AG04450 (cell line): ENCODE measurements at places on chromosomes 2 and 18.

DNA sequence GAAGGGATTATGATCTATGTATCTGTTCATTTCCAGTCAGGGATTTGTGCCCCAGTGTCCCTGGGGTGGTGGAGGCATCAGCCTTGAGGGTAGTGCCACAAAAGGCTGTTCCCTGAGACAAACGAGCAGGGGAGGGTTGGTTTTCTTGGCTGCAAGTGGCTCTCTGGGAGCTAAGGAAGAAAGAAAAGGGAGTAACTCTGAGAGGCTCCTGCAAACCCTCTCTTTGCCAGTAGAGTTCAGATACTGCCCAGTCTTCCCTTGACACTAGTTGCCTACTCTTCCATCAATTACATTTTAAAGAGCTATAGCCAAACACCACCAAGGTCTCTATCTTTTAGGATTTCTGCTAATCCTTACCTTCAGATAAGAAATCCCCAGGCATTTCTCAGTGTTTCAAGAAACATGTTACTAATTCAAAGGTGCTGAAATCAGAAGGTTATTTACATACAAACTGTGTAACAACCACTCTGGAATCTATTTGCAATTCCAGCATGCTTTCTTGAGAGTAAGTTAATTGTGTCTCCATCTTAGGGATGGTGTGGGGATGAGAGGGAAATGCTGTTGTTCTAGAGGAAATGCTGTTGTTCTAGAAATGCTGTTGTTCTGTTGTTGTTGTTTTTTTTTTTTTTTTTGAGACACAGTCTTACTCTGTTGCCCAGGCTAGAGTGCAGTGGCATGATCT, 18.7 kb upstream of the KCTD1 start:
- DNase-seq: no peak

DNA sequence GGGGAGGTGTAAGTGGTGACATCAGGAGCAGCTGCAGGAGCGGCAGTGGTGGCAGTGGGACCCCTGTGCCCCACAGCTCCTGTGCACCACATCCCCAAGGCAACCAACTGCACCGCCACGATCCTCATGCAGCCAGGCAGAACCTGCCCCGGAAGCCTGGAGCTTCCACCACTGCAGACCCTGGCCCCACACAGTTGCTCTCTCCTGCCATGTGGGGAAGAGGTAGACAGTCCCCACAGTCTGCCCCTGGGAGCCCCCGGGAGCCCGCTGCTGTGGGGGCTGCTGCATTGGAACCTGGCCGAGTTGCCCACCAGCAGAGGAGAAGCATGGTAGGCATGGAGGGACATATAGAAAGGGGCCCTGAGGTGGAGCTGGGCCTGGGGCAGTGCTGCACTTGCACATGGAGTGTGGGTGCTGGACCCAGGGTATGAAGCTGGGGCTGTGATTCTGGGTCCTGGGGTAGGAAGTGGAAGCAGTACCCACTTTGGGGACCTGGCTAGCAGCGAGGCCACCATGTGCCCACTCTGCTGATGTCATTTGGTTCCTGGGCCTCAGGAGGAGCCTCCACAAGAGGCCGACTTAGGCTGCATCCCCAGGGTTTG, 623.3 kb upstream of the LRRTM4 start:
- no peak for DNase-seq

DNA sequence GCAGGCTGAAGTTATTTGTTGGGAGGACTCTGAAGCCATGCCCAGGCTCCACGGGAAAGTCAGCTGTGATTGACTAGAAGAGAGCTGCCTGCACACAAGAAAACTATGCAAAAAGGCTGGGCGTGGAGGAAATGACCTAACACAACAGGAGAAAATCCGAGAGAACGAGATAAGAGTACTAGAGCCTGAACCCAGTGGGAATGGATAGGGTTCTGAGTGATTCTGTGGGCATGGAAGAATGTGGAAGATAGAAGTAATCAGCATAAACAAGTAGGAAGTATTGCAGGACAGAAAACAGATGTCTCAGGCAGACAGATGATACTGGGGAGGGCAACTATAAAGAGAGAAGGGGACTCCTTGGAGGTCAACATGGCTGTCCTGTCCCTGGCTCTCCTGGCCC, 12.1 kb upstream of the COPS8 start:
- DNase-seq: peak; percentile 82

DNA sequence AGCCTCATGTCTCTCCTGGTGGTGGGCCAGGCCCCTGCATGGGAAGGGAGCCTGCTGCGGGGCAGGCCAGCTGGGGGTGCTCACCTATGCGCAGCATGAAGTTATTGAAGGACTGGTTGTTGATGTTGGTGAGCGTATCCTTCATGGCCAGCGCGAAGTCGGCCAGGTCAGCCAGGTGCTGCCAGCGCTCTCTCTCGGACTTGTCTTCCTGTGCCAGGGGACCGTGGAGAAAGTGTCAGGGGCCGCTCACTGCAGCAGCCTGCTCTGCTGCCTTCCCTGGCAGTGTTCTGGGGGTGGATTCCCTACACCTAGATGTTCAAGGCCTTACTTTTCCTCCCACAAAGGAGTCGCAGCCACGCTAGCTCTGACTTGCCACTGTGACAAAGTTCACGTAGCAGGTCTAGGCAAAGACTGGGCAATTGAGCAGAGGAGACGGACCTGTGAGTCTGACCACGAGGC, 28.2 kb downstream of the CENPO start:
- DNase-seq: no peak

DNA sequence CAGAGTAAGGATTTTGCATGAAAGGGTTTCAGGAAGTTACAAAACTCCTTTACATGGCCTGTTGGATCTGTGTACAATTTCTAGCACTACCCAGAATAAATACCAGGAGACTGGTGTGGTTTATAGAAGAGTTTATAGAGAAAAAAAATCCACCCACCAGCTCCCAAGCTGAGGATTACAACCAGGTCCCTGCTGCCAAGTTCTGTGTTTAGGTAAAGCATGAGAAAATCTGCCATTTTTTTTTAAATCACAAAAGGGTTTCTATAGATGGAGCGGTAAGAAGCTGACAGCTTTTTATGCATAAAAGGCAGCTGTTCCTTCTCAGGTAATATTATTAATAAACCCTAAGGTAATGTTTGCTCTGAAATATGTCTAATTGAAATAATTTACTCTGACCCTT, 545.4 kb upstream of the ZEB2 start:
- no peak for DNase-seq

GRCh38 chr2:165248238-165248637, 9.0 kb downstream of the SCN2A start:
- no peak for DNase-seq

GRCh38 chr2:181954538-181954883, 31.1 kb upstream of the PPP1R1C start:
- no peak for DNase-seq

DNA sequence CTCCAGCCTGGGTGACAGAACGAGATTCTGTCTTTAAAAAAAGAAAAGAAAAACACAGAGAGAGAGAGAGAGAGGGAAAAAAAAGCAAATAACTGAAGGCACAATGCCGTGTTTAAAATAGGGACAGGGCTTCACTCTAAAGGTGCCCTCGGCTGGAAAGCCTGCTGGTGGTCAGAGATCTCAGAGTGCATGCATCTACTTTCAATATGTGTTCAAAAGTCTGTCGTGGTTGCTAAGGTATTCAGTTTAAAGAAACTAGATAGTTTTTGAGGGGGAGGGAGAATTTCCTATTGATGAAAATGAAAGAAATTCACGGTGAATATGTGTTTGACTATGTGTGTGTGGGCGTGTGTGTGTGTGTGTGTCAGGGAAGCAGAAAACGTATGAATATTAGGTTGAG, 11.0 kb upstream of the CBLN2 start:
- no peak for DNase-seq

DNA sequence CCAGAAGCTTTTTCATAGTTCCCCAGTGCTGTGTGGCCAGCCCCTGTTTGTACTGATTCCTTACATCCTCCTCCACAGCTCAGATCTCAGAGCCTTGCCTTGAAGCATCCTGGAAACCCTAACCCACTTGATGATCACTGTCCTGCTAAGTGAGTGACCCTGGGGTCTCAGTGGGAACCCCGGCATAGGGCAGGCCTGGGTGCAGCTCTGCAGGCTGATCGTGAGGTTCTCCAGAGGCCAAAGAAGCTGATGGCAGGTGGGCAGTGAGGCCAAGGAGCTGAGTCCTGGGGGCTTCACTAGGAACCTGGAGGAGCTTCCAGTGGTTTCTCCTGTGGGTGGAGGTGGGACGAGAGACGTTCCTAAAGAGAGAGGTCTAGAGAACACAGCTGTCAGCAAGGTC, 47.4 kb upstream of the BIN1 start:
- DNase-seq: no peak

DNA sequence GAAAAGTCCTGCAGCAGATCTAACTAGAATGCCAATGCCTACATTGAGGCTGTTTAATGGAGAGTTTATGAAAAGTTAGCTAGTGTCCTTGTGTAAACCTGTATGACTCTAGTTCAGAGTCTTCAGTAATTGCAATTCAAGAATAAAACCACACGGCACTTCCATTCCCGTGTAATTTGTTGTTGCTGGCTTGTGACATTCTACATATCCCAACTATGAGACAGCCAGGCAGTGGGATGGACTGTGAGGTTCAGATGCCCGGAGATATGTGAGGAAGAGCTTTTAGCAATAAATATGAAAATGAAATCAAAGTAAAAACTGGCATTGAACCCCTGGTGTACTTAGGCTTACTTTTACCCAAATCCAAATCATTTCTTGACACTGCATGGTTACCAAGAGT, 263.4 kb downstream of the NEDD4L start:
- no peak for DNase-seq

GRCh38 chr18:34787931-34788532, 77.9 kb downstream of the DTNA start:
- no peak for DNase-seq

DNA sequence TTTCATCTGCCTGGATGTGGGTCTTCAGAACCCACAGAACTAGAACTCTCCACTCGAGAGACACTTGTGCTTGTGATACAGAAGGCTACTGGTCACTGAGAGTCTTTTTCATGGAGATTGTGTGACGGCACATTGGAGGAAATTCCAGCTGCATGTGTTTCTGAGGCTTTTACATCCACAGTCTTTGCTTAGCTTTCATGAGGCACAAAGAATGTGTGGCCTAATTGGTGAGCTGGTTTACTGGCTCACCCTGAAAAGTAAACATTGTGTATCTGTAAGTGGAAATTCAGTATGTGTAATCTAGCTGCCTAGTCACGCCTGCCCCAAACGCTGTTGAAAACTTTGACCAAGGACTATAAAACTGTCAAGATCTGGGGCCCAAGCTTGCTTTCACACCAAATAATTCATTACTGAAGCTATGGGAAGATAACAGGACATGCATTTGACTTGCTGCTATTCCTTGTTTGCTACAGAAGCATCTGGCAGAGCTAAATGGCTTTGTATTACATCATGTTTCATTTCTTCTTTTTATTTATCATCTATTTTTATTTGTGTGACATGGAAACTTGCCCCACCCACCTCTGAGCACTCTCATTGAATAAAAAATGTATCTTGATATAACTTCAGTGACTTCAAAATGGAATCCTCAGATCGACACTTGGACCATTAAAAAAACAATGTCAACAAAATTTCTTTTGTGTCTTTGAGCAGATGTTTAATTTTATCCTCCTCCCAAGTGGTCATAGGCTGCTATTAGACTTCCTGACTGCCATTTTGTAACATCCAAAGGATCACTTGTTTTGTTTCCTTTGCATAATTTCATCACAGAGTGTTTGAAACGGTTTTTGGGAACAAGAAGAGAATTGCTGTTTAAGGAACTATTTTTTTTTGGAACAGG, 80.2 kb downstream of the EFEMP1 start:
- peak; percentile 91 for DNase-seq

GRCh38 chr2:217418090-217418489, 558.2 kb upstream of the TNP1 start:
- peak; percentile 44 for DNase-seq

- peak; percentile 7 for DNase-seq
Observed at GRCh38 chr2:157304811-157305722, 20.6 kb downstream of the ERMN start.

DNA sequence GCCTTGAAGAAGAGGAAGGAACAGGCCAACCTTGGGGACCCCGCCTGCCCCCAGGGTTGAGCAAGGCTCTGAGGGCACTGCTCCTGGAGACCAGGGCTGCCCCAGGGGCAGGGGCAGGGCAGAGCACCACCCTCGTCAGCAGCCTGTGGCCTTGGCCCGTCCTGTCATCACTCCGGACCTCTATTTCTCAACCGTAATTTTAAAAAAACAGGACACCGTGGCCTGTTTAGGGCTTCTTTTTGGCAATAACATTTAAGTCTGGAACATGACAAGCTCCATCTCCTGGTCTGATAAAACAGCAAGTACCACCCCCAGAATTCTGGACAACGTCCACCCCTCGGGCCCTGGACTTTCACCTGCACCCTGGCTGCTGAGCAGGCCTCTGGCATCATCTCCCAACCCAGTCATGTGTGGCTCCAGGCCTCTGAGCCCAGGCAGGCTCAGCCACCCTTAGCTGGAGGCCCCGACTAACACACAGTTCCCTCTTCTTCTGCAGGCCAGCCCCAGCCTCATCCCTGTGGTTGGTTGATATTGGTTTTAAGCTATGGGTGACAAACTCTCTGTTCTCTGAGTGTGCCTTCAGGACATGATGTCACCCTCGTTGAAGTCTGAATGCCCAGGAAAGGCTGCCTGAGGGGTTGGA, 22.6 kb upstream of the ID2 start:
- DNase-seq: no peak

- no peak for DNase-seq
Observed at GRCh38 chr2:233240897-233241296, 10.6 kb upstream of the ATG16L1 start.

GRCh38 chr2:173952267-173953046, 12.7 kb downstream of the SP3 start:
- DNase-seq: no peak

DNA sequence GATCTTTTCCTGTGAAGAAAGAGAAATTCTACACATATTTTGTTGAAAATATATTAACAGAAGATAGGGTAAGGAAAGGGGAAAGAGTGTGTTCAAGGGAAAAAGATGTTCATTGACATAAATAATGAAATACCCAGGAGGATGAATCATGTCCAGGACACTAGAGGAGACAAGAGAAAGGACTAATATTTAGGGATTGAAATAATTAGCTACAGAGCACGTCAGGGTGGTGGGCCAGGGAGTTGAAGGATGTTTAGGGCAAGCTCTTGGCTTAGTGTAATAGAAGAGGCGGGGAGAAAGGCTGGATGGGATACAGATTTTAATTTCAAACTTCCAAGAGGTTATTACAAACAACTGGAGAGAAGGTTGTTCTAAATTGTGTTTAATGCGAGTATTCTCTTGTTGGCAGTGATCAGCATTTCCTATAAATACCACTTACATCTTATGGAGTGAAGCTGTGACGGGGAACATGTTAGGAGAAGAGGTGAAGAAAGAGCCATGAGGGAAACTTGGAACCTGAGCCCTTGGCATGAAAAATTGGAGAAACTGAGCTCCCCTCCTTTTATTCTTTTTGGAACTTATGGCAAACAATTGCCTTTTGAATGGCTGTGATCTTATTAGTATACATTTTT, 36.6 kb upstream of the CETN1 start:
- DNase-seq: no peak

- no peak for DNase-seq
Observed at GRCh38 chr2:184599054-184599871, 934 bp downstream of the ZNF804A start.

DNA sequence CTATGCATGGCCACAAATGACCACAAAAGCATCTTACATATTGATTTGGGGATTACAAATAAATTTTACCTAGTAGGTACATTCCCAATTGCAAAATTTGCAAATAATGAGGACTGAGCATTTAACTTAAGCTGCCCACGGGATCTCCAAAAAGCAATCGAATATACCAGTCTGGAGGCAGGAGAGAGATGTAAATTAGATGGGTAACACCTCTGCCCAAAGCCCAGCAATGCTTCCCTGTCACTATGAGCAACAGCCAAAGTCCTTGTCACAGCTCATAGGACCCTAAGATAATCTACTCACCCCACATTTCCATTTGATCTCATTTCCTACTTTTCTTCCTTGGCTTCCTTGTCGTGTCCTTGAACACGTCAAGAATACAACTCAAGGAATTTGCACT, 172.2 kb downstream of the SUCLG1 start:
- DNase-seq: no peak
